Esophagus squamous epithelium (tissue), 5 donors: ENCODE measurements at places on chromosomes 6 and 20.

DNA sequence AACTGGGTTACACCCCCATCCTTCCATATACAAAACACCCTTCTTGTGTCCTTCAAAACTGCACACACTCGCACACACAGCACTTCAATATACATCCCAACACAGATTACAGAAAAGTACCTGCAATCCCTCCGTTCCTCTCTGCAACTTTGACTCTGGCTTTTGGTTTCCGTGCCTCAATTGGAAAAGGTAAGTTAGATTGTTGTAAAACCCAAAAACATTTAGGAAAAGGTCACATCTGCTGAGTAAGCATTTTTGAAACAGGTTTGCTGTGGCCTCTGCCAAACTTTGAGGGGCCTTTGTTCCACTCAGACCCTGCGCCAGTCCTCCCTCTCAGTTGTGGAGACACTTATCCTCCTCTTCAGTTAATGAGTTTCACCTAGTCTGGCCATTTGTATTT, 4.2 kb downstream of the NKX2-4 start:
- no peak for DNase-seq

GRCh38 chr20:4817230-4817671, 95.5 kb downstream of the PRND start:
- no peak for DNase-seq

DNA sequence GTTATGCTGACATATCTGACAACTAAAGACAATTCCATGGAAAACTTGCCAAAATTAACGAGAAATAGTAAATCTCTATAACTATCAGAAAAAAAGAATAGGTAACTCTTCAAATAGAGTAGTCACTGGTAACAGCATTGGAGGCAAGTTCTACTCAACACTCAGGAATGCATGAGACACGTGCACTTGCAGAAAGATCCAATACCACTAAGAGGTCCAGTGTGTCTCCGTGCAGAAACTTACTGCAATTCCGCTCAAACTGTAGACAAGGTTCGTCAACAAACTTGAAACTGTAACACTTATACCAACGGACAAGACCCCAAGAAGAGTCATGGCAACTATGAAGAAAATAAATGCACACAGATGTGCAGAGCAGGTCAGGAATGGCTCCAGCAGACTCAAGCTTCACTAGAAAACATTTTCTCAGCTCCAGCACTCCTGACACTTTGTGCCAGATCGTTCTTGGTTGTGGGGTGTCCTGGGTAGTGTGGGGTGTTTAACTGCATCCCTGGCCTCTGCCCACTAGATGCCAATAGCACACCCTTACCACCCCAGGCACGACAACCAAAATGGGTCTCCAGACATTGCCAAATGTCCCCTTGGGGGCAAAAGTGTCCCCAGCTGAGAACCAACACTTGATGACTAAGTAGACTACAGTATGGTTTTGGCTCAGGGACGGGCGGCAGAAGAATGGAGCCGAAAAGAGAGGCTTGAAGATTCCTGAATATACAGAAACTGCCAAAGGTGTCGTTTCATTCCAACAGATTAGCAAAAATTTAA, 134.8 kb downstream of the DTNBP1 start:
- DNase-seq, result no peak

DNA sequence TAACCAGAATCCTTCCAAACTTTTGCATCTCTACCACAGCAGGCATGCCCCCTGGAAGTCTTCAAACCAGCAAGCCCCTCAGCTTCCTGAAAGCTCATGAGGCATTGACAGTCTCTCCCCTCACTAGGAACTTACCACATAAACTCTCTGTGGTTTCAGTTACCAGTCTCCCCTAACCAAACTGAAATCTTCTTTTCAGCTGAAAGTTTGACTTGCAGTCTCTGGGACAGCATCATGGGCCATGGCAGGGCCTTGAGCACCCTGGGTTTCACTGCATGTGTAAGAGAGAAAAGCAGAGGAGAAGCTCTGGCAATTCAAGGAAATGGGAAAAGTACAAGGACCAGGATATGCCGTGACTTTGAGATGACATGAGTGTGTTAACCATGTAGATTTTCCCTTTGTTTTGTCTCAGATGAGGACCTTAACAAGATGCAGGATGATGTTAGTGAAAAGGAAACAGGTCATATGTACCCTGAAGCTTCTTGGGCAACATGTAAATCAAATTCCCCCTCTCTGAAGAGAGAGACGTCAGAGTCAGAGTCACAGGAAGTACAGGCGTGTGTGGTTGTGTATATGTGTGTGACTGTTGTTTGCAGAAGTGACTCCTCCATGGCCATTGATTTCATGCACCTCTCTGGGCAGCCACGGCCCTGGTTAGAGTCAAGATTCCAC, 106.3 kb downstream of the TNFRSF21 start:
- DNase-seq, result no peak

- DNase-seq, result no peak
Measured at GRCh38 chr6:105740946-105741645, 338.2 kb upstream of the PREP start.

GRCh38 chr20:18144541-18145099, 7.0 kb downstream of the KAT14 start:
- DNase-seq, result no peak

DNA sequence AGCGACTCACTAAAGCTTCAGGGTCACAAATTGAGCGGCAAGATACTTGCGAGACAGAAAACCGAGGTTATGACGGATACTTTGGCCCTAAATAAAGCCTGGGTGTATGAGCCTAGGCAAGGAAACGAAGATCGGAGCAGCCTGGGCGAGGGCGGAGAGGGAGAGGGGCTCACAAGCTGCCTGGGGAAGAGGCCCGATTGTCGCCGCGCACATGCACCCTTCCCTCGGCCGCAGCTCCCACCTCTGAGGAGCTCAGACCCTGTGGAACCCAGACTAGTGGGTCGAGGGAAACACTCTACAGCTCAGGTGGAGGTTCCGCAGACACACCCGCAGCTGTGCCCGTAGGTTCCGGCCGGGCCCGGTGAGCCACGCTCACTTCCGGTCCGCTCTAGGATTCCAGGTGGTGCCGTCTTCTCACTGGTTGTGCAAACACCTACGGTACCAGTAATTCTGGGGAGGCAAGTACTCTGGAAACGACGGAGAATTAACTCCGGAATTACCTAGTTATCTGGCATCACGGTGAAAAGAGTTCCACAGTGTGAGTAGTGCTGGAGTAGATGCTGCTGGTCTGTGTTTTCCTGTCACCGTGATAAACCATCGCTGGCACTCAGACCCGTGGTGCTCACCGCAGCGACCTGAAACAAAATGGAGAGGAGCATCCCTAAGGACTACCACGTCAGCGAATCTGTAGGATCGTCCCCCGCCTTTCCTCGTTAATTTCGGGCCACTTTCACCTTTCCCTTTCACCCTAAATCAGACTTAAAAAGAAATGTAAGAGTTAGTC, 61.5 kb downstream of the GPX5 start:
- DNase-seq, result no peak

DNA sequence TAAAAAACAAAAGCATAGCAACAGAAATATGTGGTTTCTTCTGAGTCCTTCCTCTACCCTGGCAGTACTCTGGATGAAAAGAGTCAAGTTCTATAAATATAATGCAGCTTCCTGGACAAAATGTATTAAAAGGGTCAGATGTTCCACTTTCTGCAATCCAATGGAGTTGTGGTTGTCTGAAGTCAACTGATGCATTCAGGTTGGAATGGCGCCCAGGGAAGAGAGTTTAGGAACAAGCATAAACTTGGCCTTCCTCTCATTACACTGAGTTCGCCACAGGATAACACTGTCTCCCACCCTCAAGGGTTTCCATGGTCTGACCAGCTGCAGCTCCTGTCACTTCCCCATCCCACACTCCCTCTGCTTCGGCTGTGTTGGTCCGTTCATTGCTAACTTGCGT, 66.4 kb downstream of the PLEKHG1 start:
- DNase-seq, result no peak

GRCh38 chr20:40335901-40336351, 353.1 kb downstream of the MAFB start:
- no peak for DNase-seq

GRCh38 chr6:46012834-46013233, 2.8 kb downstream of the CLIC5 start:
- DNase-seq, result no peak

GRCh38 chr6:31643818-31644454, 8.5 kb downstream of the BAG6 start:
- DNase-seq, result no peak

- no peak for DNase-seq
Measured at GRCh38 chr6:15522427-15522826, 140.4 kb downstream of the DTNBP1 start.

GRCh38 chr20:45229264-45230056, 8.3 kb downstream of the SEMG2 start:
- no peak for DNase-seq

DNA sequence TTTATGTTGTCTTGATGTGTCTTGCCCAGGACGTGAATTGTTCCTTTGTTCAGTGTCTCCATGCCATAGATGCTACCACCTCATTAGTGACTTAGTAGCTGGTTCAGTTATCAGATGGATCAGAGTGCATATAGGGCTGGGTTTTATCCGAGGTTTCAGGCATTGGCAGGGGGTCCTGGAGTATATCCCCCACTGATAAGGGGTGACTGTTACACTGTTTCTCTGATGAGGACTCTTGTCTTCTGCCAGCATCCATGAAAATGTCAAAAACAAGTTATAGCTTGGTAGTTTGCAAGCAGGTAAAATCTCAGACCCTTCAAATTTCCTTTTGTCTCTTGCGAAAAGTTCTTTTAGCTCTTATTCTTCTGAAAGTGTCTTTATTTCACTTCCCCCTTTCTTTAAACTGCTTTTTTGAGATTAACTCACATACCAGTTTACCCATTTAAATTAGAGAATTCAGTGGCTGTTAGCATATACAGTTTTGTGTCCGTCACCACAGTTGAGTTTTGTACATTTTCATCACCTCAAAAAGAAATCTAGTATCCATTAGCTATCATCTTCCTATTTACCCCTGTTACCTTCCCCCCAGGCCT, 109.2 kb downstream of the CDYL start:
- no peak for DNase-seq

DNA sequence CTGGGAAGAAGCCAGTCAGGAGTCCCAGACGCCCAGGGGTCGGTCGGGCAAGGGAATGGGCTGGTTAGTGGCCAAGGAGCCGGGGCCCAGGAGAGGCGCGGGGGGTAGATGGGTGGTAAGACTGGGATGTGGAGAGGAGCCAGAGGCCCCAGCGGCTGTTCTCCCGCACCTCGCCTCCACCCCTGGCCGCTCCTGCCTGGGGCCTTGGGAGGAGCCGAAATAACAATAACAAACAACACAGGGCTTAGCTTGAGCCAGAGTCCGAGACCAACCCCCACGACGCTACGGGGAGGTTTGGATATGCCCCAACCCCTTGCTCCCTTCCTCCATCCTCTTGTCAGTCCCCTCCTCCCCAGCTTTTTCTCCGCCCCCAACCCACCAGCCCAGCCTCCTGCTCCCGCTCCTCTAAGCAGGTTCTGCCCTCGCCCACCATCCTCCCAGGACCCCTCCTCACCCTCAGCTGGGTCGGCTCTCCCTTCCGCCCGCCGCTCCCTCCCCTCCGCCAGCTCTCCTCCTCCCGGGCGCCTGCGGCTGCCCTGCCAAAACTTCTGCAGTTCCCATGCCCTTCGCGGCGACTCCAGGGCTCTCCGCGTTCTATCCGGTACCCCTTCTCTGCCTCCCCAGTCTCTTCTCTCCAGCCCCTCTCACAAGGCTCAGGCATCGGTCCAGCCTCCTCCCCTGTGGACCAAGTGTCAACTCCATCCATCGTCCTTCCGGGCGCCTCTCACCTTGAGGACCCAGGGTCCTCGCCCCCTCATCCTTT, 1.1 kb downstream of the RNF39 start:
- DNase-seq, result no peak

- no peak for DNase-seq
Measured at GRCh38 chr20:37418591-37419109, 72.7 kb downstream of the SRC start.

GRCh38 chr6:30763618-30764489, 19.5 kb upstream of the IER3 start:
- DNase-seq, result no peak

GRCh38 chr6:139597771-139598755, 223.6 kb upstream of the CITED2 start:
- DNase-seq, result no peak

- no peak for DNase-seq
Measured at GRCh38 chr6:119170447-119171087, 92.1 kb upstream of the FAM184A start.

DNA sequence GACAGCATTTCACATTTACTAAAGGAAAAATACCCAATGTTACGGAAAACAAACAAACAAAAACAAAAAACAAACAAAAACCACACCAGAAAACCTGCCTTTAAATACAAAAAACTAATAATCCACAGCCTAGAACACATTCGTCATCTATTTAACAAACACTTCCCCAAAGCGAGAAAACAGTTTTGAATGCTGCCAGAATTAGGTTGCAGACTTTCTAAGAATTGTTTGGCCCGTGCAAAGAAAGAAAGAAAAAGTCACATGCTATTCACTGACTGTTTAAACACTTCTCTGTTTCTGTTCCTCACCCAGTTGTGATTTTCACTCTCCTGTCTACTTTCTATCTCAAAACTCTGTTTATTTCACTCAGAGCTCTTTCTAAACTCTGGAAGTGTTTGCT, 52.5 kb downstream of the BCAS1 start:
- DNase-seq, result no peak

- DNase-seq, result no peak
Measured at GRCh38 chr6:130303431-130303830, 62.4 kb upstream of the TMEM200A start.

DNA sequence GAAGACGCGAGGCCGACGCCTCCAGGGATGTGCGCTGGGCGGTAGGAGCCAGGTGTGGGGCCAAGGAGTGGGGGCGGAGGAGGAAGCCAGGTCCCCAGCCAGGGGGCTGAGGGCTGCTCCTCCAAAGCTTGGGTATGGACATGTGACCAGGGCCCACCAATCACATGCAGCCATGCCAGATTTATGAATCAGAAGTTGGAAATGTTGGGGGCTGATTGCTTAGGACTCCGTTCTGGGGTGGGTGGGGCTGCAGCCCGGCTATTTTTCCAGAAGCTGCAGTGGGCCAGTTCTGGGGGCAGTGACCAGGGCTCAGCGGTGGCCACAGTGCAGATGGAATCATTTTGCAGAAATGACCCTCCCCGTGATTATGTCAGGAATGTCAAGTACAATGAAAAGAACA, 96.0 kb downstream of the CEBPB start:
- DNase-seq, result no peak

GRCh38 chr6:43736844-43737243, 33.2 kb upstream of the VEGFA start:
- no peak for DNase-seq

GRCh38 chr6:146862508-146862919, 263.7 kb downstream of the ADGB start:
- DNase-seq, result no peak

DNA sequence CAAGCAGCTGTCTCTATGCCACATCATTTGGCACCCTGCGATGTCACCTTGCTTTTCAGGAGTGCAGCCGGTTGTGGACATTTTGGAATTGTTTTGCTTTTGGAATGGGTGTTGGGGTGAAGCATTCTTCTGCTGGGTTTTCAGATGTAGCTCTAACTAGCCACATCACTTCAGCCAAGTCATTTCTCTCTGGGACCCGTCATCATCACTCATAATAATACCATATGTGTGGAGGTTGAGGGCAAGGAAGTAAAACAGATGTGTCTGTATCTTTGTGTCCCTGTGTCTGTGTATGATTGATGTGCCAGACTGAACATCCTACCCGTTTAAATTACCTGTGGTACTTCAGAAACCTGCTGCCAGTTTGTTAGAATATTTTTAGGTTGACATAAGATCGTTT, 49.5 kb upstream of the TULP4 start:
- DNase-seq, result no peak
